AG20443 (cell line): ENCODE measurements at places on chromosomes 16 and 17.

DNA sequence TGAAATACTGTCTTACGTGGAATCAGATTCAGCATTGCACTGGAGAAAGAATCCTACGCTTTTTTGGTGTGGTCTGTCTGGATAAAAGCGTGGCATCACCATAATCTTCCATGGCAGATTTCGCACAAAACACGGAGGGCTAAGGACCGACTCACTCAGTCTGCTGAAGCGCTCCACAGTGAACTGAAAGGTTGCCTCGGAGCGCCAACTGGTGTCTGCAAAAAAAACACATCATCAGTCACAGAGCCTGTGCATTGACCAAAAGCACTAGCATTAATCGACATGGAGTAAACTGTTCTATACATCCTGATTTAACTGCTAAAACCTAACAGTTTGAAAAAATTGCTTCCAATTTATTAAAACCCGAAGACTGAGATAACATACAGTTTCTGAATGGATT is 40.5 kb downstream of the USP7 start:
- no peak for DNase-seq

GRCh38 chr17:4154201-4154600 is 11.2 kb downstream of the CYB5D2 start:
- no peak for DNase-seq

DNA sequence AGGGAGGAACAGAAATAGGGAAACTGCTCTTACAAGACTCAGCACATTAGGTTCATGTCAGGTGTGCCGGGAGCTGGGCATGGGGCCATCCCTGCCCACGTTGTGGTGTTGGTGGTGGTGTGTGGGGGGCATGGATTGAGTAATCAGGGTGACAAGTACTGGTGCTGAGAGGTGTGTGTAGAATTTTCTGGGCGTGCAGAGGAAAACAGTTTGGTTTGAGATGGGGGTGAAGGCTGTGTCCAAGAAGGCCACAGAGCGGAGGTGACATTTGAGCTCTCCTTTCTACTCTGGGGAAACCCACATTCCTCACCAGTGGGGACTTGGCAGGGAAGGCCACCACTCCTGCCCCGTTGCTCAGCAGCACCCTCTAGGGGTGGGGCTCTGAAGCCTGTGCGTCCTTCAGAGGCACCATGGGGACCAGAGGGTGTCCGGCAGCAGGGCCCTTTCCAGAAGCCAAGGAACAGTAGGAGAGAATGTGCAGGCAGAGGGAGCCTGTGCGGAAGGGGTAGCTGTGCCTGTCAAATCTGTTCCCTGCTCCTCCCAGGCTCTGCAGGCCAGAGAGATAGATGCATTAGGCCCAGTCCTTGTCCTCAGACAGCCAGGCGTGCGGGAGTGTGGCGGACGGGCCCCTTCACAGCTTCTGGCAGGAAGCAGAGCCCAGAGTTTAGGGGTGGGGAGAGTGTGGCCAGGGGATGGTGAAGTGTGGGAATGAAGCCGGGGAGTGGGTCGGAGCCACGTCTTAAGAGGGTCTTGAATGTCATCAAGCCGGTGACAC is 48.7 kb upstream of the GSE1 start:
- no peak for DNase-seq

GRCh38 chr17:73357318-73357717 is 45.5 kb upstream of the CDC42EP4 start:
- DNase-seq = no peak

DNA sequence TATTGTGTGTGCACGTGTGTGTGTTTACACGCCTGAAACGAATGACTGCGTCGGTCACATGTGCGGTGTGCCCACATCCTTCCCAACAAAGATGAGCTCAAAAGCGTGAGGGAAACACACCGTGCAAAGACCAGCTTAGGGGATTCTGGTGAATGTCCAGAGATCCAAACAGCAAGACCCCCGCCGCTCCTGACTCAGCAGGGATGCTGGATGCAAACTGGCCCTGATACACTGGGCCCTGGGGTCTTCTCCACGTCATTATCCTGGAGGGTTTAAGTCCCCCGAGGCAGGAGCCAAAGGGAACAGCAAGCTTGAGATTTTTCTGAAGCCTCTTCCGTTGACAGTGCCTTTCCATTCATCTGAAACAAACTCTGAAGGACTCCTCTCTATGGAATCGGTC is 59.2 kb downstream of the TBC1D16 start:
- DNase-seq = no peak

GRCh38 chr17:69450918-69451317 is 36.4 kb downstream of the MAP2K6 start:
- no peak for DNase-seq

DNA sequence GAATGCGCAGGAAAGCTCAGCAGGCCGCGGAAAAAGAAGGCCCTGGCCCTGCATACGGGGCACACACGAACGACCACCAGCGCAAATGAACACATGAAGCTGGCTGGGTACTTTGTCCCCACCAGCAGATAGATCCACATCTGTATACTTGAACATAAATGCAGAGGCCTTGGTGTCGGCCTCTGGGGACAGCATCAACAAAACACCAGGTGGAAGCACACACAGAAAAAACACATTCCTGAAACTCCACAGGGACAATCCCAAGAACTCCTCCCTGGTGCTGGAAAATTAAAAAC is 606 bp upstream of the ZBTB4 start:
- no peak for DNase-seq

DNA sequence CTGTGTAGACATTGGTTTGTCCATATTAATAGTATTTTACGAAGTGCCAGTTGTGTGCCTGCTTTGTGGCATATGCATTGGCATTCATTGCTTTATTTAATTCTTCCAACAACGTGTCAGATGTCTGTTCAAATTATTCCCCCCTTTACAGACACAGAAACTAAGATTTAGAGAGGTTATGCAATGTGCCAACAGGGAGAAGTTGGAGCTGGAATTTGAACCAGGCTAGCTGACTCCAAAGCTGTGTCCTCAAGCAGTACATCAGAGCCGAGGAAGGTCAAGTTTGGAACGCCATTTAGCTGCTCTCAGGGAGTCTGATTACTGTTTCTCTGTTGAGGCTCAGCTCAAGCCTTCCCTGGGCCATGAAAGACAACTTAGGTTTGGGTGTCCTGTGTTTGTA is 232.3 kb downstream of the WWOX start:
- no peak for DNase-seq

DNA sequence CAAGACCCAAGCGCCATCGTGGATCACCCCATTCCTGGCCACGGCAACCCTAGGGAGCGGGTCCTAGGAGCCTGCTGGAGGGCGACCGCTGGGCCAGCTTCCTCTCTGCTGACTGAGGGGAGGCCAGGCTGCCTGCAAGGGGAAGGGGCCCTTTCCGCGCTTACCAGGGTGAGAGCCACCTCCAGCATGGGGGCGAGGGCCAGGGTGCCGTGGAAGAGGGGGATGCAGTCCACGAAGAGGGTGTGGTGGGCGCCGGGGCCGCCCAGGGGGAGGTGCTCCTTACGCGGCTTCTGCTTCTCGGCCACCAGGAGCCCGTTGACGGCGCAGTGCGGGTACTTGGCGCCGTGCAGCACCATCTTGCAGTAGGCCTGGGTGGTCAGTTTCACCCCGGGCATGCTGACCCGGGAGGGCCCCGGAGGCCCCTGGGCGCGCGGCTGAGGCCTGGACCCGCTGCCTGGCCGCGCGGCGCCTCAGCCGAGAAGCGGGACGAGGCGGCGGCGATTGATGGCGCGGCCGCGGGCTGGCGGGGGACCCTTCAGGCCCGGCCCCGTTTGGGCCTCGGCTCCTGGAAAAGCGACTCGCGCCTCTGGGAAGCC is 345 bp downstream of the EMC8 start:
- DNase-seq = peak; percentile 83
